ENCODE measurements at places on chromosomes 4 and X.

- no peak for DNase-seq
Observed at GRCh38 chr4:146790515-146790914, 151.8 kb downstream of the POU4F2 start.

DNA sequence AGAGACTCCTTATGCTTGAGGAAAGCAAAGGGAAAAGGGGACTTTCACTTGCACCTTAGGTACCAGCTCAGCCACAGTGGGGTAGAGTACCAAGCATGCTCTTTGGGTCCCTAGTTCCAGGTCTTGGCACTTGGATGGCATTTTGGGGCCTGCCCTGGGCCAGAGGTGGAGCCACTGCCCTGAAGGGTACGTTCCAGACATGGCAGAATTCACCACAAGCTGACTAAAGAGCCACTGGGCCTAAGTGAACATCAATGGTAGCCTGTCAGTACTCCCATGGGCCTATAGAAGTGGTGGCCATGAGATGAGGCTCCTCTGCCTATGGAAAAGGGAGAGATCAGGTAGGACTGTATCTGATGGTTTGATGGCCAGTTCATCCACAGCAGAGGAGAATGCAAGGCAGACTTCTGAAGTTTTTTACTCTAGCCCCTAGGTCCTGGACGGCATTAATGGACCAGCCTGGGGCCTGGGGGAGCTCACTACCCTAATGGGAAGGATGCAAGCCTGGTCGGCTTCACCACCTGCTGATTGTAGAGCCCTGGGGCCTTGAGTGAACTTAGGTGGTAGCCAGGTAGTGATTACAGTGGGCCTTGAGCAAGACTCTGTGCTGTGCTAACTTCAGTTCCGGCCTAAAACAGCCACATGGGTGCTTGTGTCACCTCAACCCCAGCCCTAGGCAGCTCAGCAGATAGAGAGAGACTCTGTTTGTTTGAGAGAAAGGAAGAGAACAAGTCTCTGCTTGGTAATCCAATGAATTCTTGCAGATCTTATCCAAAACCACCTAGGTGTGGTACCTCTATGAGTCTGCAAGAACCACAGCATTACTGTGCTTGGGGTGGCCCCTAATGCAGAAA lies 19.8 kb upstream of the HSFX4 start:
- DNase-seq = no peak

GRCh38 chr4:38562751-38563198 lies 101.2 kb upstream of the KLF3 start:
- DNase-seq = no peak

- DNase-seq = peak; percentile 34
Observed at GRCh38 chr4:39655876-39656275, 17.2 kb upstream of the SMIM14 start.

DNA sequence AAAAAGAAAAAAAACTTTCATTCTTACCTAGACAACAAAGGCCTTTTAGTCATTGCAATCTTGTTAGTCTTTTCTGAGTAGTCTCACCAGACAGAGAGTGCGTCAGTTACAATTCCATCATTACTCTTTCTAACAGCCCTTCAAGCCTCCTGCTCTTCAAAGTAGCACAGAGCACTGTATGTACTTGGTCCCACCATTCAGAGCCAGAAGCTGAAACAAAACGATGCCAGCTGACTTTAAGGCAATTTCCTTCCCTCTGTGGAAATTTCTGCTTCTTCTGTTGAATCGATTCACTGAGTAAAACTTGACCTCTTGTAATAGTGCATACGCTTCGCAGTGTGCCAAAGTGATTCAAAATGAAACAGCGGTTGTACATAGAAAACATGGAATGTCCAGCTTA lies 57.7 kb upstream of the TENM3 start:
- no peak for DNase-seq

All from fibroblast of the conjunctiva (primary cell).